ENCODE measurements at places on chromosomes 2 and 18. TPM values are rescaled to one million over a fixed set of nuclear protein-coding genes. Genes with fewer than 3 reads are reported as not detected.

The NOL4 gene
- 72.9 TPM for total RNA-seq

The CXCR1 gene
- total RNA-seq: 0.33 TPM

The SLC14A1 gene
- 7.1 TPM for total RNA-seq

The SERPINB12 gene
- not detected for total RNA-seq

The SCN1A gene
- 10.5 TPM for total RNA-seq

The MAP2 gene
- 267 TPM for total RNA-seq

The NABP1 gene
- 9.5 TPM for total RNA-seq

The UBR3 gene
- 167 TPM for total RNA-seq
